A549 treated with AZD2906 at 1 μM for 4 hours (cell line): ENCODE measurements at places on chromosomes 1 and 21. TPM values are rescaled to one million over a fixed set of nuclear protein-coding genes. Genes with fewer than 3 reads are reported as not detected.

S100A8 gene
- total RNA-seq = not detected in 5 replicates

TRABD2B gene
- 2.5 to 4.5 TPM (median 4.0 TPM) in 5 replicates for total RNA-seq

FNDC5 gene
- 0.18 to 0.64 TPM (median 0.32 TPM) in 5 replicates for total RNA-seq

SPATA46 gene
- total RNA-seq = not detected in 5 replicates

SH2D1B gene
- 0.10 to 0.20 TPM (median 0.10 TPM) in 5 replicates for total RNA-seq

SHE gene
- 0.10 to 0.17 TPM (median 0.15 TPM) in 5 replicates for total RNA-seq

MCOLN3 gene
- total RNA-seq = 2.7 to 3.6 TPM (median 3.5 TPM) in 5 replicates

NCAM2 gene
- total RNA-seq = not detected in 5 replicates
